ENCODE measurements at places on chromosomes 2 and 18.
A peak's percentile ranks its signal among the peaks of the same experiment; 100 is the strongest.

DNA sequence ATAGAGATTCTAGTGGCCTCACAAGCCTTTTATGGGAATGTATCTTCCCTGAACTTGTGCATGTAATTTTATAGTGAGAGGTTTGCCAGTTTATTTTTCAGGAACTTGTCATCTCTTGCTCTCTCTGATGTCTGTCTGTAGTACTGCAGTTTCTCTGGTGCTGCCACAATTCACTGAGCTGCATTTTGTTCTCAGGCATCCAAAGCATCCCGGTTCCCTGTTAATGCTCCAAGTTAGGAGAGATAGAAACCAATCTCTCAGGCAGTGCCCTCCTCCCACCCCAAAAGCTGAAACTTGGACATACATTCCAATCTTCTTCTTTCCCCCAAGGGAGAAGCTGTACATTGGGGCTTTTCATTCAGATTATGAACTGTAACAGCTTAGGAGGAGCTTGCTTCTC is 30.1 kb upstream of the GRB14 start:
- no peak for DNase-seq

- DNase-seq, result no peak
Measured at GRCh38 chr2:232502511-232502910, 14.9 kb upstream of the ECEL1 start.

- no peak for DNase-seq
Measured at GRCh38 chr2:206979922-206980321, 40.6 kb downstream of the CPO start.

DNA sequence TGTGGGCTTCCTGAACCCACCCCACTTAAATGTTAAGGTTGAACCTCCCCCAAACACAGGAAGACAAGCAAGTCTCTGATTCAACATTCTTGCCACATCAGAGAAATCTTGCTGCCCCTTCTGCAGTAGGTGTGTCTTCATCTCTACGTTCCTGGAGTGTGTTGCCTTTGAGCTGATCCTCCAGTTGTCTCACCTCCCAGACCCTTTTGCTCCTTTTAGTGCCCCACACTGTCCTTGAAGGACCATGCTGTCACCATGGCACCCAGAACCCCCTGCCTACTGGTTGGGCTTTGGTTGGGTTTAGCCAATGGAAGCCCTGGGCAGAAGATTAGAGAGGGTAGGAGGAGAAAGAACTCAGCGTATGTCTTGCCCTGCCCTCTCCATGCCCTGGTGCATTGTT is 10.7 kb downstream of the CAB39 start:
- DNase-seq, result peak; percentile 55

- no peak for DNase-seq
Measured at GRCh38 chr2:175009917-175010621, 4.9 kb upstream of the CHN1 start.

Data from activated naive CD4-positive, alpha-beta T cell treated with anti-CD3 and anti-CD28 coated beads, Interleukin-2, amount 10 ng/mL, durations not matched to agents 7 days and 5 days (primary cell).